ENCODE measurements at places on chromosomes 6 and 20. TPM values are rescaled to one million over a fixed set of nuclear protein-coding genes. Genes with fewer than 3 reads are reported as not detected.

Gene OPRM1
- not detected for polyA plus RNA-seq

Gene BPIFB2
- not detected for polyA plus RNA-seq

Gene NT5DC1
- polyA plus RNA-seq = 16.7 TPM

DNA sequence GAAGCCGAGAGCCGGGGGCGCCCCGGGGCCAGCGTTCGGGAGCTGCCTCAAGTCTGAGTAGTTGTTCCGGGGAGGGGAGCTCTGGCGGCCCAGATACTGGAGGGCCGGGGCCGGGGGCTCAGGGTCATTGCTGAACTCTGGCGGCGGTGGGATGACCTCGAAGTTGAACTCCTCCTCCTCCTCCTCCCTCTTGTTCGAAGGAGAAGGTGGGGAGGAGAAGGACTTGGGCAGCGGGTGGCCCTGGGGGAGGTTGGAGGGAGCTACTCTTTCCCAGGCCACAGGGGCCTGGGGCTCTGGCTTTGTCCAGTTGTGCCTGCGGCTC is 37.7 kb downstream of the C6orf132 start:
- no peak for DNase-seq

DNA sequence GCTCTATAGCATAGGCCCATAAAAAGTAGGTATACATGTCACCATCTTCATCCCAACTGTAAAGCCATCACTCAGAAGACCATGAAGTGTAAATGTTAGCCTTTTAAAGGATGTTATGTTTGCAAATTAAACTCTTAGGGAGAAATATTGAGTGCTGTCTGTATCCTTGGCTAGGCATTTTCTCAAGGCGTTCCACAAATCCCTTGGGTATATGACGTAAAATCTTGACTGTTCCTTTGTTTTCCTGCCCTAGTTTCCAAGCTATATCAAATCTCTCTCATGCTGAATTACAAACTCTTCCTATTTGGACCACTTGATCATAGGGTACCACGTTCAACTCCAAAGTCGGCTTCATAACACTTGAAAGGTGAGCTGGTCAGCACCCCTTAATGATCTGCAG is 486.2 kb downstream of the HDGFL1 start:
- DNase-seq = peak; percentile 32

GRCh38 chr6:70436320-70436719 is 23.0 kb downstream of the FAM135A start:
- no peak for DNase-seq

DNA sequence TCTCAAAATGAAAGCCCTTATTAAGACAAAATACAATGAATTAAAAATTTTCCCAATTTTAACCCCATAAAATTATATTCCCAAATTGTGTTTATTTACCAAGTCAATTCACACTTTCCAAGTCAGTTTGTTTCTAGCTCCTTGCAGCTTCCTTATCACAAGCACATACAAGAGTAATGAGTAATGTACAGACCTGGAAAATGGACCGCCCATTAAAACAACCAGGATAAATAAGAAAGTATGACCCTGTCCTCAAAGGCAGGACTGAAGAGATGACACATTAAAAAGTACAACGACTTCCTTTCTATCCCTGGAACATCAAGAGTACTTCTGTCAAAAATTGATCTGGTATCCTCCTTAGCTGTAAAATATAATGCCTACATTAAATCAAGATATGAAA is 47.1 kb upstream of the TMX4 start:
- DNase-seq = no peak

GRCh38 chr6:52418606-52419005 is 1.5 kb upstream of the EFHC1 start:
- no peak for DNase-seq

GRCh38 chr6:36445621-36446020 is 2.8 kb downstream of the KCTD20 start:
- no peak for DNase-seq
